ENCODE measurements at places on chromosomes 4 and X.

GRCh38 chr4:172865103-172865502 lies 303.5 kb upstream of the GALNT7 start:
- no peak for DNase-seq

DNA sequence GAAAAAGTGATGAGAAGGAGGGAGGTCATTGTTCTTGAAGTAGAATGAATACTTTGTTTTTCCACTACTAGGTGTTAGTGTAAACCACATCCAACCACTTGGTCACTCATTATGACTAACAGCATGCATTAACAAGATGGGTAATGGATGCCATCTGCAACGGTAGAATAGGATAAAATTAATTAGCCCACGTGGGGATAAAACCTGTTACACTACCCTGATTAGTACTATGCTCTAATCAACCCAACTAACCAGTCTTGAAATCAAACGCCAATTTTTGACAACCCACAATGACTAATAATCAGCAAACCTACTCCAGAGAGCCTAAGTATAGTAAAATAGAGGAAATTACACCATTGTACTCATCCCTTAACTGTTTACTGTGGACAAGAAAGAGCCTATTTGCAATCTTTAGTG lies 93.4 kb upstream of the MCF2 start:
- no peak for DNase-seq

DNA sequence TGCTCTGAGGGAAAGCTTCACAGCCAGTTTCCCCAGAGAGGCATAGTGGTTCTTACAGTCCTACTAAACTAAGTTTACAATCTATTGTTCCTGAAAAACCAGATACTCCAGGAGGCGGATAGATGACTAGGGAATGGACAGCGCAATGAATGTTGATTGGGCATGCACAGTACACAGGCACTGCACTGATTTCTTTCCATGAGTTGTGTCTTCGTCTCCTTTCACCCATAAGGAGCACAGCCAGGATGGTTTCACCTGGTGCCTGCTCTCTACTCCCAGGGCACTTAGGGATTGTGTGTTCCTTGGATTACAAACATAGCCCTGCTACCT lies 144.9 kb downstream of the PALLD start:
- DNase-seq, result no peak

DNA sequence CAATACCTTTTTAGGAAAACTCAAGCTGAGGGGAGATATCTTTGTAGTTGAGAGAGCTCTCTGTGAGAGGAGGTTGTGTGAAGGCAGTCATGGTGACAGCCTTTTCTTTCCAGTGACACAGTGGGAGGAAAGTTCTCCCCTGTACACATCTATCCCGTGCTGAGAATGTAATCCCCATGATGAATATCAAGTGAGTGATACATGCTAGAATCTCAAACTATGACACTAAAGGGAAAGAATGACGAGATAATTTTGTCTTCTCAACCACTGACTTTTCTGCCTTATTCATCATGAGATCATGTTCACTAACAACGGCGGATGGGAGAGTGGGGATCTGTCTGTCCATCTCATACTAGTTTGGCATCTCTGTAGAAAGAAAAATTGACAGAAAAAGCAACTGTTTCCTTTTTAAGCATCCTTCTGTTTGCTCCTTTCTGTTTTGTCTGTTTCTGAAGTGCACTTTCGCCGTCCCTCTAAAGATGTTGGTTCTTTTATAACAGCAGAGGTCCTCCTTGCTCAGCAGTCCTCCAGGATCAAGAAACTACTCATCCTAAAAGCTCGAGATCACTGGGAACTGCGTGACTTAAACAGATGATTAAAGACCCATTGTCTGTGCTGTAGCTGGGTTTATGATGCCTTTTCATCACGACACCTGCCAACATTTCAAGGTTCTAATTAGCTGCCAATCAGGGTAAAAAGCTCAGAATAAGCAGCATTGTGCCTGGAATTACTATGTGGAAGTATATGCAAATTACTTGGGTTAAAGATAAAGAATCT lies 137.6 kb downstream of the DCK start:
- no peak for DNase-seq

DNA sequence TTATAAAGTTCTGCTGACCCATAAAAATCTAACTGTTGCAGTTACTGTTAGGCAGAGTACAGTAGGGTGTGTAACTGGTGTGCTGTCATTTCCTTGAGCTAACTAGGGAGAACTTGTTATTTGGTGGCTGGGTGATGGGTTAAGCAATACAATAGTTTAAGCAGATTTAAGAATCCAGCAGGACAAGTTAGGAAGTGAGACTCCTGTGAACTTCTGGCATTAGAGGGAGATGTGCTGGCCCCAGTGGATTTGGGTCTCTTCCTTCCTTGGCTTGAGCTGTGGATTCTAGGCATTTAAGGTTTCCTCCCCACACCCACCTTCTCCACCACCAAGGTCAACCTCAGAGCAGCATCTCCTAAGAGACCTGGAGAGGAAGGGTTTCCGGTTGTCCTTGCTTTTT lies 70.5 kb downstream of the CLCN5 start:
- no peak for DNase-seq

- no peak for DNase-seq
These were observed 121.2 kb upstream of the STX18 start for GRCh38 chr4:4663028-4663427.

- no peak for DNase-seq
These were observed 260.7 kb downstream of the SNCA start for GRCh38 chr4:89576246-89576645.

- no peak for DNase-seq
These were observed 20.6 kb upstream of the FGFBP2 start for GRCh38 chr4:15983610-15984009.

DNA sequence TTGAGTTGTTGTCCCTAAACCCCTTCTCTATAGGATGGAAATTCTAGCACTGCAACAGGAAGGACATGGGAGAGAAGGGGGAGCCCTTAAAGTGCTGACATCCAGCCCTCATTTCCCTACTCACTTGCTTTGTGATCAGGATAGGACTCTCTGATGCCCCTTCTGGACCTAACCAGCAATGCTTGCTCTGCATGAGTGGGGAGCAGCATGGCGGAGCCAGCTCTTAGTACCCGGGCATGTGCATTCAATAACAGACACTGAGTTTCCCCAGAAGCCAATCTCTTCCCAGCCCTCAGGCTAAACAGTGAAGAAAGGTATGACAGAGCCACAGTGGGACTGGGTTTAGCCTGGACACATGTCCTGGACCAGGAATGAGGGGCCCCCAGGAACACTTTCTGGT lies 14.0 kb downstream of the SOD3 start:
- DNase-seq, result no peak

- DNase-seq, result no peak
These were observed 76.7 kb downstream of the LRBA start for GRCh38 chr4:150938417-150938816.

GRCh38 chrX:68995780-68996551 lies 167.1 kb downstream of the EFNB1 start:
- DNase-seq, result no peak

DNA sequence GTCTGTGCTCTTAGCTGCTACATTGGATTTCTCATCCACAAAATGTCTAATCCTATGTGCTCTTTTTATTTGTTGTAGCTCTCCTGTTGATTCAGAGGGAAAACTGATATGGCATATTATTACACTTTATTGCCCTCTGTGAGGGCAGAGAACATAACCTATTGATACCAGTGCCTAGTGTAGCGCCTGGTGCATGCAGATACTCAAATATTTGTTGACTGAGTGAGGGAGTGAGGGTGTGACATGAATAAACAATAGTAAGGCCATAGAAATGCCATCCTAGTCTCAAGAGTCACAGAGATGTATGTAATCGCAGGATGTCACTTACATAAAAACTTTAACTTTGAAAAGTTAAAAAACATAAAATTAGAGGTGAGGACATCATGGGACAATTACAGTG lies 159.1 kb downstream of the SHROOM3 start:
- no peak for DNase-seq

DNA sequence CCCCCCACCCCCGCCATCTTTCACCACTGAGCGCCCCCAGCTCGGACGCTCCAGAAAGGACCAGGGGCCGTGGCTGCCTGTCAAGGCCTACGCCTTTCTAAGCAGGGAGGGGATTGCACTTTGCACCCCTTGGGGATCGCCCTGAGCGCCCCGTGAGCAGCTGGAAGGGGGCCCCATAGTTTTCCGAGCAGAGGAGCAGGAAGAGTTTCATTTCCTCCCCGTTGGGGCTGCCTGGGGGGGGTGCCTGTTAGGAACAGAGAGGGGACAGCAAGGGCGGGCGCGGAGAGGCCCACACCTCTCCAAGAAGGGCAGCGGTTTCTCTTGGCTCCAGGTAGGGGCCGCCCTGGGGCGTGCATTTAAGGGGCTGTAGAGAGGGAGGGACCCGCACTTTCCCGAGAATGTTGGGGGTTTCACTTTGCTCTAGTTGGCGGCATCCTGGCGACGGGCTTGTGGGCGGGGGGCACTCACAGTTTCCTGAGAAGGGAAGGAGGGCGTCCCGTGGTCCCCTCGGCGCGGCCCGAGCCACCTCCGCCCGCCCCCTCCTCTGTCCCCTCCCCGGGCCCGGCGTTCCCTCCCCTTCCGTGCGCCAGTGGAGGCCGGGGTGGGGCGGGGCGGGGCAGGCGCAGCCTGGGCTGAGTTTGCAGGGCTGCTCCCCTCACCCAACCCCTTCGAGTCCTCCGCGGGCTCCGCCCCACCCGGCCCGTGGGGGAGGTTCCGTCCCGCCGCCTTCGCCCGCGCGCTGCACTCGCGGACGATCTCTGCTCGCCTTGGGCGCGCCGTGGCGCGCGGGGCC lies 82.3 kb upstream of the CD99 start:
- peak; percentile 67 for DNase-seq

DNA sequence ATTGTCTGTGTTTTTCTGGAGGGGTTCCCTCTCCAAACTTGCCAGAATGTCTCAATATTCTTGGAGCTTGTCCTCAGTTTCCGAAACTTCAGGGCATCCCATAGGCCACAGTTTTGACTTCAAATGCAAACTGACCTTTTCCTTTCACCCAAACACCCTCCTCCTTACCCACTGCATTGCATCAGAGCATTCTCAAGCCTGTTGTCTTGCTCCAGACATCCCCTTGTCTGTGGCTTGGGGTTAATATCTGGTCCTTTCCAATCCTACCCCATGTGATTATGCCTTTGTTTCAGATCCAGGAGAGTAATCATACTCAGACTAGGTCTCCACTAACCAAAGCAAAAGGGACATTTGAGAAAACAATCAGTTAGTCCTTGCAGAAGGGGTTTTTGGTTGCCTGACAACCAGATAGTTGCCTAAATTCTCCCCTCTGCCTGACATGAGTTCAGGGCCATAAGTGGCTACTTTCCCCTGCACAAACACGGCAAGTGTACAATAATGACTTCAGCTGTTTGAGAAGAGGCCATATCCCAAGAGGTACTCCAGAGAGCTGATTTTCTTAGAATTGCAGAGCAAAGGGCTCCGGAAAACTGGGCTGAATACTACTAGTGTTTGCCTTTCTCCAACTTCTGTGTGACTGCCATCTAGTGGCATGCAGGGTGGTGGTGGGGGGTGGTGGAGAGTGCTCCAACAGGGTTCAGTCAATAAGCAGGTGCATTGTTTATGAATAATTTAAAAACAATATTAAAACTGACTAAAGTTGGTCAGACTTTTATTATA lies 130.2 kb downstream of the CHRDL1 start:
- no peak for DNase-seq

DNA sequence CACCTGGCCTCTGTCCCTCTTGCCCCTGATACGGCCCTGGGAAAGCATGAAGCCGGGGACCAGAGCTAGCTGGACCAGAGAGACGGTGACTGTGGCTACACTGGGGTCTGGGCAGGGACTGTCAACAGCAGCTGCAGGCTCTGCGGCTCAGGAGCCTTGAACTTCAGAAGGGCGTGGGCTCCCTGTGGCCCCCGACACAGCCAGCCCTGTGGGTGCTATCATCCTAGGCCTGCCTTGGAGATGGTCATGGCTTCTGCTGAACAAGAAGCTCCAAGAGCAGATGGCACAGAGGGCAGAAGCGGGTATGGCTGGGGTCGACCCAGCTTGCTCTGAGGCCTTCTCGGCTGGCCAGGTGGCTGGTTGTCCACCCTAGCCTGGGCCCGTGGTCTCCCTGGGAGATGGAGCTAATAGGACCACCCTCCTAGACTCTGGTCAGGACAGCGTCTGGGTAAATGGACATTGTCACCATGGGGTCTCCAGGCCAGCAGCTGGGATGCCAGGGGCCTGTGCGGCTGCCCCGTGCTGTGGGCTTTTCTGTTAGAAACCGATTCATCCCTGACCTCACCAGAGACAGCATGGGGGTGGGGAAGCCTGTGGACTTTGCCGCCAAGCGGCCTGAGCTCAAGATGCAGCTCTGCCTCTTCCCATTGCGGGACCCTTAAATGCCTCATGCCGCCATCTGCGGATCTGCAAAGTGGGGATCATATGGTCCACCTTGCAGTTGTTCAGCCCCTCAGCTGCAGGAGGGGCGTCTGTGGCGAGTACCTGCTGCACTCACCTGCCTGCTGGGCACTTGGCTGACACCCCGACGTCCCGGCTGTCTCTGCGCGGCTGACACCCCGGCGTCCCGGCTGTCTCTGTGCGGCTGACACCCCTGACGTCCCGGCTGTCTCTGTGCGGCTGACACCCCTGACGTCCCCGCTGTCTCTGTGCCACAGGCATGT lies 21.1 kb downstream of the CPZ start:
- DNase-seq, result no peak

DNA sequence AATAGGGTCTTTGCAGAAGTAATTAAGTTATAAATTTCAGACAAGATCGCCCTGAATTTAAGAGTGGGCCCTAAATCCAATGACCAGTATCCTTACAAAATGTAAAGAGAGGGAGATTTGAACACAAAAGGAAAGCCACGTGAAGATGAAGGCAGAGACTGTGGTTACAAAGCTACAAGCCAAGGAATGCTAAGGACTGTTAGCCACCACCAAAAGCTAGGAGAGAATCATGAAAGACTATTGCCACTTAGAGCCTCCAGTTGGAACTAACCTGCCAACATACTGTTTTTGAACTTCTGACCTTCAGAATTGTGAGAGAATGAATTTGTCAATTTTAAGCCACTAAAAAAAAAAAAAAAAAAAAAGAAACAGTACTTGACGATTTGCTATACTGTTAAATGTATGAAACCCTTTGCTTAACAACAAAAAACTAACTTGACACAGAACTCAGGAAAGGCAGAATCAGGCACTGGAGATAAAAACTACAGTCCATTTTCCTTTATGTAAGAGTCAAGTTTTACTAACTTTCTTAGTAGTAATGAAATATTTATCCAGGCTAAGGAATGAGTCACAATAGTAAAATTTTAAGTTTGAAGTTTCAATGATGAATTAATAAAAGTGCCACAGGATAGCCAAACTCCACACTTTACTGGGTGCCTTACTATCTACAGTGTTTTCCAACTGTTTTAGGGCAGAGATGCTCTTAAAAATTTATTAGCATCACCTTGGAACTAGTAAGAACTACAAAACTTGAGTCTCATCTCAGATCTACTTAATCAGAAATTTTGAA lies 25.1 kb downstream of the DHX15 start:
- no peak for DNase-seq

GRCh38 chr4:154779362-154779947 lies 1.6 kb upstream of the RBM46 start:
- no peak for DNase-seq

- no peak for DNase-seq
These were observed 70.0 kb upstream of the PPP2R3B start for GRCh38 chrX:456551-457291.

DNA sequence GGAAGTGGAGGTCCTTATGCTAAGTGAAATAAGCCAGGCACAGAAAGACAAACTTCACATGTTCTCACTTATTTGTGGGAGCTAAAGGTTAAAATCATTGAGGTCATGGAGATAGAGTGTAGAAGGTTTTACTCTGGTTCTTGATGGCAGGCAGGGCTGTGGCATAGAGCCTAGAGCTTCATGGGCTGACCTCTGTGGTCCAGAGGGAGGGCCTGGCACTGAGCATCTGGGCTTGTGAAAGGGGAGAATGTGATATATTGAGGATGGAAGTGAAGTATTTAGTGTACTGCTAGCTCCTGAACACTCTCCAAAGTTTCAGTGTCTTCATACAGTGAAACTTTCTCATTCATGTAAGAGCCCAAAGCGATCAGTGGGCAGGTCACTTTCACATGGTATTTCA lies 71.3 kb upstream of the ANXA3 start:
- no peak for DNase-seq
